ENCODE measurements at places on chromosomes 2 and 18. TPM values are rescaled to one million over a fixed set of nuclear protein-coding genes. Genes with fewer than 3 reads are reported as not detected.
A peak's percentile ranks its signal among the peaks of the same experiment; 100 is the strongest.

The LYPD1 gene
- total RNA-seq = 28.6 TPM

DNA sequence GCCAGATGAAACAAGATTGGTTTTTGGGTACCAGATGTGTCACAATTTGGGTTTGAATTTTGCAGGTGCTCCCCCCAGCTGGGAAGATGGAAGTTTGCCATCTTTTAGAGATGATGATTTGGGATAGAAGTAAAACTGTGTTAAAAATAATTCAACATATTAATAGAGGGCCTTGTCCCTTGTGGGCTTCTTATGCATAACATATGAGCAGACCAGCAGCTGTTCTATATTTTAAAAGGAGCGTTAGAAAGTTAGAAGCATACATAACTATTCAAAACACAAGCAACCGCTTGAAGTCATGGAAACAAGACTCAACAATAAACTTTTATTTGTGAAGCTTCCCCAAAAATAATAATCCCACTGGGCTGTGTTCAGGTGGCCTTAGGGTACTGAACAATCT lies 62.8 kb downstream of the EFEMP1 start:
- DNase-seq = no peak

GRCh38 chr2:227817850-227818674 lies 4.4 kb downstream of the CCL20 start:
- DNase-seq = peak; percentile 100

- DNase-seq = no peak
Observed at GRCh38 chr2:42693013-42693615, 70.8 kb downstream of the OXER1 start.

DNA sequence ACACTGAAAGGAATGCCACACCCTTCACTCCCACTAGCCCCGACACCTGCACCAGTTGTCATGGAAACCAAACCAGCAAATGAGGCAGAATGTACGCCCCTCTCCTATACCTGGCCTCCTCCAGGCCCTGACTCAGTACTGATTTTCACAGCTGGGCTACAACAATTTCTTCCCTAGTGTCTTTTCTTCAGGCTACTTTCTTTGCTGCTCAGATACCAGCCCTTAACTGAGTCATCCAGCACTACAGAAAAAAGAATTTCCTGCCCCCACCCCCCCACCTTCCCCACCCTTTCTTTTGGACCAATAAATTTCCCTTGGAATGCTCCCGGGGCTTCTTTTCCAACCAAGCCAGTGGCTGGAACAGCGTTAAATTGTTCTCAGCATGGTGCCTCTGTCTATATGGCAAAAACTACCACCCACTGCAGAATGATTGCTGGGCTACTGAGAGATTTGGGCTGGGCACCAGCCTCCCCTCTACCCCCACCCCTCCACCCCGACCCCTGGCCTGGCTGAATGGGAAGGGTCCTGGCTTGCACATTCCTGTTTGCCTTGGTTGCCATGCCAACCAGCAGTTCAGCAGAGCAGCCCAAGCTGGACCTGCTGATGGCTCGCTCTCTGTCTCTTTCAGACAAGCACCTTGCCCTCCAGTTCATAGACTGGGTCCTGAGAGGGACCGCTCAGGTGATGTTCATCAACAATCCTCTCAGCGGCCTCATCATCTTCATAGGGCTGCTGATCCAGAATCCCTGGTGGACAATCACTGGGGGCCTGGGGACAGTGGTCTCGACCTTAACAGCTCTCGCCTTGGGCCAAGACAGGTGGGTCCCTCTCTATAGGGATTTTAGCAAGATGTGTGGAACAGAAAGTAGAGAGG lies 11.3 kb downstream of the SLC14A2 start:
- DNase-seq = peak; percentile 71

The GAL3ST2 gene
- total RNA-seq = not detected

GRCh38 chr2:96912346-96913116 lies 42.7 kb upstream of the SEMA4C start:
- DNase-seq = no peak

- DNase-seq = no peak
Observed at GRCh38 chr2:37760471-37760870, 89.0 kb upstream of the CDC42EP3 start.

DNA sequence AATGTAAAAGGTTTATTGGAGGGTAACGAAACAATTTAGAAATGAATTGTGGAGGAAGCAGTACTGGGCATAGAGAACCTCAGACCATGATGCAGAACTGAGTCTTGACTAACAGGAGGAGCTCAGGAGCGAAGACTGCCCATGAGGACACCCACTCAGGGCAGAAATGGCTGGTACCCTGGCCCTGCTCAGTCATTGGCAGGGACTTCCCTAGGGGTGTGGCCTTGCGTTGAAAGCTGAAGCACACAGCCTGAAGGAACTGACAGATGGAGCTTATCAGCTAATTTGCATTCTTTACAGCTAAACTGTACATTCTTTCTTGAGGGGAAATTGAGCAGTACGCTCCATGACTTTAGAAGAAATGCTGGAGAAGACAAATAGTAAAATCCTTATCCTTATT lies 57.1 kb downstream of the PDK1 start:
- no peak for DNase-seq

DNA sequence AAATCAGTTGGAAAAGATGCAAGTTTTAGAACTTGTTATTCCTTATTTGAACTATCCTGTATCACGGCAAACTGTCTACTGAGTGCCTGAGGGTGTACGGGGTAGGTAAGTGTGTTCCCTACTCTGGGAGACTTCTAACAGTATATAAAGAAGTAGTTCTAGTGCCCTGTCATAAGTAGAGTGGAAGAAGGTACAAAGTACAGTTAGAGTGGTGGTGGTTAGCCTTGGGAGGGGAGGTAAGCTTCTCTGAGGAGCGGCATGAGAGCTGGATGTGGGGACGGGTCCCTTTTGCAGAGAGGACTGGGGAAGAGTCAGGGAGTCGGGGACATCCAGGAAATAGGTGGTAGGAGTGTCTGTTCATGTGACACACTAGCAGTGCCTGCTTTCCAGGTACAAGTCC lies 48.5 kb downstream of the DGKD start:
- DNase-seq = no peak

DNA sequence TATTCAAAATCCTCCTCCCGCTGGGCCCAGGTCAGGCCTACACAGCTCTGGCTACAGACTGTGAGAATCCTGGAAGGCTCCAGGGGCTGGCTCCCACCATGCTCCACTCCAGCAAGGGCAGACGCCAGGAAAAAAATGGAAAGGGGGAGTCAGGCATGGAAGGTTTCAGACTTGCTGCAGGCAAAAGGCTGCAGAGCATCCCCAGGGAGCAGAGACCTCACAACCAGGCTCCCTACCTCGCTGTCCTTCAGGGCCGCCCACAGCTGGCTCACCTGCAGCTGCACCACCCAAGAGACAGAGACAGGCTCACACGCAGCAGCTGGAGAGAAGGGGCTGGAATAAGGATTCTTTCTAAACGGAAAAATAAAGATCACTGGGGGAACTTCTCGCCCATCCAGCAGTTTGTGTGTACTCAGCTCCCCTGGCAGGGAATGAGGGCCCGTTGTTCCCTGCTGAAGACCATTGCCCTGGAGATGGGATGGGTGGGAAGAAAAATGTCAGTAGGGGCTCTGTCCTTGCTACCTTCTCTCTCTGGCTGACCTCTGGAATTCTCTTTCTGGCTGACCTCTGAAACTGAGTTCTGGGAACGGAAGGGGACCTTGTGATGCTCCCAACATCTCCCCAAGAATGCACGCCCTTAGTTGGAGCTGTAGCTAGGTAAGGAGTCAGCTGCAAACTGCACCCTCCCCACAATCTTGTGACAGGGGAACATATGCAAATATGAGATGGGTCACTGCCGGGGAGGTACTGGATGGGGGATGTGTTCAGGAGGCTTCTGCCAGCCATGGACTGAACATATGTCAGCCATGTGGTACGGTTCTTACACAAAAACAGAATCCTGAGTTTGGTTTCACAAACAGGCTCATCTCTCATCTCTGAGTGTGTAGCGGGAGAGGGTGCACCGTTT lies 34.5 kb downstream of the BCL2 start:
- DNase-seq = no peak

The CAVIN2 gene
- 177 TPM for total RNA-seq

The CNDP1 gene
- not detected for total RNA-seq

DNA sequence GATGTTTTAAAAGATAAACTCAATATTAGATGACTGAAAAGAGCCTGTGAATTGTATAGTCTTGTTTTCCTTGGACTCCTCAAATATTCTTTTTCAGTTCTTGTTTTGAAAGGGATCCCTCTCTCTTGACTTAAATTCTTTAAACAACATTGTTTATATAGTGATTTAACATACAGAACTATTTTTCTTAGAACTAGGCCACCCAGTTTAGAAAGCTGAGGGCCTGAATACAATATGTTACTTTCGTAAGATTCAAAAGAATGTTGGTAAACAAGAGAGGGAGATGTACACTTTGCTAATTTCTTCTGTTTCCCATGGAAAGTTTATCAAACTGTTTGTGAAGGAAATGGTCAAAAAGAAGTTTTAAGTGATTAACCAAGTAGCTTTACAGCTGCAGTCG lies 5.5 kb upstream of the TSPYL6 start:
- DNase-seq = no peak

GRCh38 chr2:99812426-99812825 lies 322.6 kb upstream of the REV1 start:
- no peak for DNase-seq

- DNase-seq = no peak
Observed at GRCh38 chr18:50819027-50819727, 639 bp downstream of the MRO start.

- DNase-seq = no peak
Observed at GRCh38 chr2:100529900-100530299, 32.9 kb upstream of the PDCL3 start.

GRCh38 chr2:30492619-30493018 lies 45.6 kb downstream of the LCLAT1 start:
- no peak for DNase-seq

GRCh38 chr18:39571511-39571910 lies 2005.9 kb upstream of the CELF4 start:
- DNase-seq = peak; percentile 25

- no peak for DNase-seq
Observed at GRCh38 chr2:137405496-137405895, 558.8 kb upstream of the HNMT start.

The RPL31 gene
- 647 TPM for total RNA-seq

DNA sequence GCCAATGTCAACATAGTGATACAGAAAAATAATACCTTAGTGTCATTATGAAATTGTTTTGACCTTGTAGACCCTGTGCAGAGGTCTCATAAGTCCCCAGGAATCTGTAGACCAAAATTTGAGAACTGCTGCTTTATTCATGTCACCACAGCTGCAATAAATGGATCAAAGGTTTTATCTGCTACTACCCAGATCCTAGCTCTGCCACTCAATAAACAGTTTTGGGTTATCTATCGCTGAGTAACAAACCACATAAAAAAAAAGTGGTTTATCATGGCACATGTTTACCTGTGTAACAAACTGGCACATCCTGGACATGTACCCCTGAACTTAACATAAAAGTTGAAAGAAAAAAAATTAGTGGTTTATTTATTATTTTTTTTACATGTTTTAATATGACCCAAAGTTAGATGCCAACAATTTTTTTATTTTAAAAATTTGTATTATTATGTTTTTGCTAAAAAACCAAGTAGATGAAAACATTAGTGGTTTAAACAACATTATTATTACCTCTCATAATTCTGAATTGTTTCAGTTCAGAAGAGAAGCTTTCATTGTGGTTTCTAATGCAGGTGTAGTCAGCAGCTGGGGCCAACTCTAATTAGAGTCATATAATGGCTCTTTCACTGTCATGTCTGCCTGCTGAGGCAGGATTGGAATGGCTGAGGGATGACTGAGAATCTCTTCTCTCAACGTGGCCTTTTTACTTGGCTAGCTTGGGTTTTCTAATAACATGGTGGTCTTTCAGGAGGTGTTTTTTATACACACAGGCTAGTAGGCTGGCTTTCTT lies 103.3 kb upstream of the SLC38A11 start:
- DNase-seq = no peak

DNA sequence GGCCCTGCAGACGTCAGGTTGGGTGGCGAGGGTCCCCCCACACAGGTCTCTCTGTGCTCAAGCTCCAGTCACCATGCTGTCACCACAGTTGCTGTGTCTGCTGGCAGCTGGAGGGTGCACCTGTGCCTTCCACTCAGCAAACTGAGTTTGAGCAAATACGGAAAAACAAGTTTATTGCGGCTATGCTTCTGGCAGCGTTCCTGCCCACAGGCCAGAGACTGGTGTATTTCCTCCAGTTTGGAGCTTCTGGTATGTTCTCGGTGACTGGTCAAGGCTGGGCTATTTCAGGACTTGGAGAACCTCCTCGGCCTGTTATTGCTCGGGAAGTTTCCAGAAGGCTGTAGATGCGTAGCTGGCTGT lies 132.6 kb downstream of the SEPTIN10 start:
- no peak for DNase-seq

GRCh38 chr18:61471942-61472341 lies 138.7 kb downstream of the CDH20 start:
- DNase-seq = no peak

The KHK gene
- total RNA-seq = 8.7 TPM

All from A172 (cell line).